LNCaP clone FGC (cell line): ENCODE measurements at places on chromosomes 5 and 9.

DNA sequence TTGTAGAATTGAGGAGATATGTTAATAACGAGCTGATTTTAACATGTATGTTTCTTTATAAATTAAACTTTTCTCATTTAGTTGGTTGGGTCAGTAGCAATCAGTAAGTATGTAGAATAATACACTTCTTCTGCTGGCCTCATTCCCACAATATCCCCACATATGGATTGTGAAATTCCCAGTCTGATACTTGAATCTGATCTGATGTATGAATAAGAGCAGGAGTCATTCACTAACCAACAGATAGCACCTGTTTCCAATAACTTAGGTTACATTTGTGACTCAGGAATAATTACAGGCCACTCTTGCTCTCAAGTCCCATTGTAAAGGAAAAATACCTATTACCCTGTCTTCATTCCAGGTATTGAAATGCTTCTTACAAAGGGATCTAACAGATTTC is 23.9 kb downstream of the SLC36A1 start:
- no peak for DNase-seq

GRCh38 chr5:118791926-118792734 is 196.2 kb downstream of the DTWD2 start:
- peak; percentile 61 for DNase-seq

DNA sequence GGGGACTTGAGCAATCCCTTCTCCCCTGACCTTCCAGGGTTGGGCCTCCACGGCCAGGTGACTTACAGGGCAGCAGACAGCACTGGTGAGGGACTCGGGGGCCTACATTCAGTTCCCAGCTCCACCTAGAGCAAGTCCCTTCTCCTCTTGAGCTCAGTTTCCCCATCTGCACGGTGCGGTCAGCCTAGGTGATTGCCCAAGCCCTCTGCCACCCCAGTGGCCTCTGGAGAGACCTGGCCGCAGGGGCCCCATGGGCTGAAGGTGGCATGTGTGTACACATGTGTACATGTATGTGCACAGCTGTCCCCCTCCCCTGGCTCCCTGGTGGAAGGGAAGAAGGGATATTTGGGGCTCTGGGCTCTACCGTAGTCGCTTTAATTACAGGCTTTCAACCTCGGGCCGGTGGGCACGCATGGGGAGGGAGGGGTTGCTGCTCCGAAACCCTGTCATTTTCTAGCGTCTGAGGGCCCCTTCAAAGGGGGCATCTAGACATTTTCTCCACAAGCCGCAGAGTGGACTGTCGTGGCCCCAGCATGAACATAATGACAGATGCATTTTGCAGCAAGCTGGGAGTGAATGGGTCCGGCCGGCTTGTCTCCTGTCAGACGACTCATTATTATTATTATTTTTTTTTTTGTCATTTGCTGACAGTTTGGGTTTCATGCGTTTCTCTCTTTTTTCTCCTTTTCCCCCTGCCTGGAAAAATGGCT is 44.0 kb downstream of the ASS1 start:
- DNase-seq = no peak

- DNase-seq = no peak
These were observed 447.8 kb downstream of the MTRR start for GRCh38 chr5:8316608-8317280.

GRCh38 chr5:13660072-13660471 is 284.4 kb downstream of the DNAH5 start:
- no peak for DNase-seq

DNA sequence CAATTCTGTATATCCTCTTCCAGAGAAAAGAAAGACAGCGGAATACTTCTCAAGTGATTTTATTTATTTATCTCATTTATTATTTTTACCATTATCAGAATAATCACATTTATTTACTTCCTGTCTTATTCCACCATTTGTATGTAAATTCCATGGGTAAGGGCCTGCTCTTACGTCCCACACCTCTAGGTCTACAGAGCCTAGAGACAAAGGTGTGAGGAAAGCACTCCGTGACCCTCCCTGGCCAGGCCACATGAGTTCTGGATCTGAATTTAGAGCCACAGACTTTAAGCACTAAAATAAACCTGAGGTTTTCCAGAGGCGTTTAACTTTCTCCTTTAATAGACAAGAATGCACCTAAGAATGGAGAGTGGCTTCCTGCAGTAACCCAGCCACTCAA is 85.3 kb upstream of the CTSV start:
- no peak for DNase-seq

DNA sequence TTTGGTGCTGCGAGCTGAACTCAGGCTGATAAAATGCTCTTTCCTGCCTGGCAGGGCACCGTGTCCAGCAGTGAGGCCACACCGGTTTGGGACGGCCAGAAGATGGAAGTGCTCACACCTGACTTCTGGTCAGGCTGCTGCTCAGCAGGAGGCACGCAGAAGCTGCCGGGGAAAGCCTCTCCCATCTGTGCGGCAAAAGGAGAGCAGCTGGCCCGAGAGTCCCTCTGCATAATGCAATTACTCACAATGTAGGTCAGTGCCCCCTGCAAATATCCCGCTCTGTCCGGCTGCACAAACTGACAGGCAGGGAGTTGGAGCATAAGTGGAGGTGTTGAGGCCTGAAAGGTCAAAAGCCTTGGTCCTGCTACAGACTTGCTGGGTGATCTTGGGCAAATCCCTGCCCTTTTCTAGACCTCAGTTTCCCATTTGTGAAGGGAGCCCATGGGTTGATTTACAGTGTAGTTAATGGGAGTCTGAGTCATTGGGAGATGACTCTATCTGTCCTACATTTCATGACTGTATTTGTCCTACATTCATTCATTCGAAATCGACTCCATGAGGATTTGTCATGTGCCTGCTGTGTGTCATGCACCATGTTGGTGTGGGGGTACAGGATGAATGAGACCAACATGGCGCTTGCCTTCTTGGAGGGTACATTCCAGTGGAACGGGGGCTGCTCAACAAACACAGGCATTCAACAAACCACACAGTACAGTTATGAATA is 61.8 kb upstream of the TBC1D2 start:
- DNase-seq = no peak

GRCh38 chr9:133635533-133636531 is at the start of gene DBH:
DBH (plus strand) TSS chr9:133636363; CDS start chr9:133636372, 9 bp downstream.
- no peak for DNase-seq

- DNase-seq = peak; percentile 64
These were observed 545.3 kb downstream of the PDE4D start for GRCh38 chr5:59348189-59348588.

DNA sequence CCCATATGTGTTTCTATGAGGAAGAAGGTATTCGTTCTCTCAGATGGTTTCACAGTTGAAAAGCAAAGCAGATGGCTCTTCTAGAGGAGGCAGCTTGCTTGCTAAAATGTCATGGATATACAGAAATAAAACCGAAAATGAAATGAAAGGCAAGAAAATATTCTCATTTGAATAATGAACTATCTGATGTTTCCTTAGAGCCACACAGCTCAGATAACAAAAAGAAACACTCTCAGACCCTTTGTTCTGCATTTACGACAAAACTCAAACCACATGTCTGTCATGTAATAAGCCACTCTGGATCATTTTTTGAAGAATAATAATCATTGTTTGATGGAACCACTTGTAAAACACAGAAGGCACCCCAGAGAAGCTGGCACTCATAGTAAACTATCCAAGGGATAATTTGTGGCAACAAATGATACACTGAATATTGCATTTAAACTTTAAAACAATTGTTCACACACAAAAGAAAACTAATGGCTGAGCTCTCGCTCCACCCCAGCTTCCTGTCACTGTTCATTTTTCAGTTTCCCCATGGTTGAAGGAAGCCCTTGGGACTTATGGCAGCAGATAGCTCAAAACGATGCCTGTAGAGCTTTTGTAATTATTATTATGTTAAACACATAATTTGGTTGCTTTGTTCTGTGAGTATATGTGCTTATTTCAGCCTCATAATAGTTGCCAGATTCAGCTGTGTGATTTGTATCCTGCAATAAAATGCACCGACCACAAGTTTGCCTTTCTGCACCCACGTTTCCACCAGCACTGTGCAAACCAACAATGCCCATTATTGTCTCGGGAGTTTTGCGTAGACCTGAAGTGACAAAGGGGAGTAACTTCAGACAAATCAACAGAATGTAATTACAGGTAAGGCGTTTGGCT is 256.0 kb downstream of the TMEM167A start:
- no peak for DNase-seq

DNA sequence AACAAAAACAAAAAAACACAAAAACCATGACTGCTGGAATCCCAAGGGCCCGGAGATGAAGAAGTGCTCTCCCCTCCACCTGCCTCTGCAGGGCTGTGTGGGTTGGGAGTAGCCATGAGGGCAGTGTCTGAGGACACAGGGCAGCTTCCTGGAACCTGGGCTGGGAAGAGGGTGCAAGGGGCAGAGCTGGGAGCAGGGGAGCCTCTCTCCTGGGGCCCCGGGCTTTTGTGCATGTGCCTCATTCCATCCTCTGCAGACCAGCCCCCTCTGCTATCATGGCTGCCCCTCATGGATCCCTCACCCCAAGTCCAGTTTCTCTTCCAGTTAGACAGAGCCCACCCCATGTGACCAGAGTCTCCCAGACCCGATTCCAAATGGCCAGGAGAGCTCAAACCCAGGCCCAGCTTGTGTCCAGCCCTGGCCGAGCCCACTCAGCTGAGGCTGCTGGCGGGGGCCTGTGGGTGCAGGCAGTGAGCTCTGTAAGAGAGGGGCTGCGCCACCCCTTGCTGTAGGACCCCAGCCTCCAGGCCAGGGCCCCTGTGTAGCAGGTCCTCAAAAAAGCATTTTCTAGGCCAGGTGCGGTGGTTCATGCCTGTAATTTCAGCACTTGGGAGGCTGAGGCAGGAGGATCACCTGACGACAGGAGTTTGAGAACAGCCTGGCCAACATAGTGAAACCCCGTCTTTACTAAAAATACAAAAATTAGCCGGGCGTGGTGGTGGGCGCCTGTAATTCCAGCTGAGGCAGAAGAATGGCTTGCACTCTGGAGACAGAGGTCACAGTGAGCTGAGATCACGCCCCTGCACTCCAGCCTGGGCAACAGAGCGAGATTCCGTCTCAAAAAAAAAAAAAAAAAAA is 44.5 kb downstream of the PLPP7 start:
- no peak for DNase-seq

- no peak for DNase-seq
These were observed 99.6 kb upstream of the TMEM161B start for GRCh38 chr5:88368201-88368600.

GRCh38 chr5:178786417-178786816 is 56.0 kb upstream of the ZNF354A start:
- no peak for DNase-seq

GRCh38 chr5:64838803-64839202 is 70.1 kb downstream of the CWC27 start:
- no peak for DNase-seq

DNA sequence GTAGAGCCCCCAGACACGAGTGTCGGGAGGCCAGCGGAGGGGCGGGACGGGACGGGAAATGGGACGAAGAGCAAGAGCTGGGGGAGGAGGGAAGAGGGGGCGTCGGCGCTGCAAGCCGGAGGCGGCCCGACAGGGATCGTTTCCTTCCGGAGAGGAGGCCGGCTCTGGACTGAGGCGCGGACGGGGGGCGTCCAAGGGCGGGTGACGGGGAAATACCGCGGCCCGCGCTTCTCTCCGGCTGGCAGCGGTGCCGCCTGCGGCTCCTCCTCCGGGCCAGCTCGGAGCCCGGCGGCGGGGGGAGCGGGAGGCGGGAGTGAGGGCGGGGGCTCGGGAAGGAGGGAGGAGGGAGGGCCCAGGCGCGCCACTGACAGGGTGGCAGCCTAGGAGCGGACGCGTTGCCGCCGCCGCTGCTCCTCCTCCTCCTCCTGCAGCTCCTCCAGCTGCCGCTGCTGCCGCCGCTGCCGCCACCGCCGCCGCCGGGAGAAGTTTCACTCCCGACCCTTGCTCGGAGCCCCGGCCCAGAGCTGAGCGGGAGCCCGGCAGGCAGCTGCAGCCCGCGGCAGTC is at the start of gene CHSY3:
TSS of gene CHSY3 (plus strand) at position 364 of the 565 bp plus-strand sequence.
- DNase-seq = peak; percentile 13

DNA sequence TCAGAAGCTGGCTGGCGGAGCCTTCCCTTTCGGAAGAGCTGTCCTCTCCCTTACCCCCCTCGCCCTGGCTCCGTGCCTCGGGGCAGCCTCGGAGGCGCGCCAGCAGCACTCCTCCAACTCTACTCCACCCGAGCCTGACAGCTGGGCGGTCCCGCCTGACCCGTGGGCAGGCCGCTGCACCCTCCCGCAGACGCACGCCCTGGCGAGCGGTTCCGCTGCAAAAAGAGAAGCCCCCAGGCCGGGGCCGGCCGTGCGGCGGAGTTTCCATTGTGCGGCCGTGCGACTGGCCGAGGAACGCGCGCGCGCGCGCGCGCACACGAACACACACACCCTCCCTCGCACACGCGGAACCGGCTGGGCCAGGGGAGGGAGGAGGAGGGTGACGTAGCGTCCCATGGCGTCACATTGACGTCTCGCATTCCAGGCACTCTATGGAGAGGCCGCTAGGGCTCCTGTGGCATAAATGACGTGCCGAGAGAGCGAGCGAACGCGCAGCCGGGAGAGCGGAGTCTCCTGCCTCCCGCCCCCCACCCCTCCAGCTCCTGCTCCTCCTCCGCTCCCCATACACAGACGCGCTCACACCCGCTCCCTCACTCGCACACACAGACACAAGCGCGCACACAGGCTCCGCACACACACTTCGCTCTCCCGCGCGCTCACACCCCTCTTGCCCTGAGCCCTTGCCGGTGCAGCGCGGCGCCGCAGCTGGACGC is at the start of gene NR4A3:
TSS of gene NR4A3 (plus strand) at position 490 of the 713 bp plus-strand sequence. CDS start 6,158 bp downstream, outside the sequence.
- peak; percentile 91 for DNase-seq

GRCh38 chr5:2675548-2675947 is 75.9 kb downstream of the IRX2 start:
- no peak for DNase-seq

DNA sequence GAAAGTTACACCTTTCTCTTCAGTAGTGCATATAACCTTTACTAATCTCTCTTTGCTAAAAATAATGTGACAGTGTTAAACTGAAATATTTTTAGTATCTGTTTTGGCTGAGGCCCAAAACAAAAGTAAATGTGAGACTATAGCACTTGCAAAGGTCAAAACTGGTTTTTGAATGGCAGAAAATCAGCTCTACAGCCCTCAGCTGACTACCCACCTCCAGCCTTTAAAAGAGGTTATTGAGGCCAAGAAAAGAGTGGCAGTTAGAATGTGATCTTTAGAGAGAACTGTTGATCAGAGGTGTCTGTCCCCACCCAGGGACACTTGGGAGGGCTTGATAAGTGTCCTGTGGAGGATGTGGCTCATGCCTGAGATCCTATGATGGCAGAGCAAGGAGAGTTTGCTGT is 30.9 kb downstream of the PRKACG start:
- DNase-seq = no peak

- no peak for DNase-seq
These were observed 157.5 kb downstream of the PIK3R1 start for GRCh38 chr5:68373050-68373449.

DNA sequence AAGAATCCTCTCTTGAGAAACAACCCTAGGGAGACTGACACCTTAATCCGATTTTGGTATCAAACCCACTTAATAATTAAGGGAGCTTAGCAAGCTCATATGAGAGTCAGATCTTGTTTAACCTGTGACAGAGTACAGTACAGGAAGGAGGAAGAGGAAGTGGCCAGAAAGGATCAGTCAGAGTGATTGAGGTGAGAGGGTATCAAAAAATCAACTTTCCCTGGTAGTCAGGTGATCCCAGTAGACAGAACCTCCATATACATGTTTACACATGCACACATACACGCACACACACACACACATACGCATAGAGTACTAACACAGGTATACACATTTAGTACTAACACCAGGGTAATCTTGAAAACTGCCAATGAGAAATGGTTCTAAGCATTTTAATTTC is 56.8 kb downstream of the GLIS3 start:
- no peak for DNase-seq

GRCh38 chr5:133696006-133696584 is 83.8 kb upstream of the FSTL4 start:
- no peak for DNase-seq
